ENCODE measurements at places on chromosomes 13 and 19. TPM values are rescaled to one million over a fixed set of nuclear protein-coding genes. Genes with fewer than 3 reads are reported as not detected.

DNA sequence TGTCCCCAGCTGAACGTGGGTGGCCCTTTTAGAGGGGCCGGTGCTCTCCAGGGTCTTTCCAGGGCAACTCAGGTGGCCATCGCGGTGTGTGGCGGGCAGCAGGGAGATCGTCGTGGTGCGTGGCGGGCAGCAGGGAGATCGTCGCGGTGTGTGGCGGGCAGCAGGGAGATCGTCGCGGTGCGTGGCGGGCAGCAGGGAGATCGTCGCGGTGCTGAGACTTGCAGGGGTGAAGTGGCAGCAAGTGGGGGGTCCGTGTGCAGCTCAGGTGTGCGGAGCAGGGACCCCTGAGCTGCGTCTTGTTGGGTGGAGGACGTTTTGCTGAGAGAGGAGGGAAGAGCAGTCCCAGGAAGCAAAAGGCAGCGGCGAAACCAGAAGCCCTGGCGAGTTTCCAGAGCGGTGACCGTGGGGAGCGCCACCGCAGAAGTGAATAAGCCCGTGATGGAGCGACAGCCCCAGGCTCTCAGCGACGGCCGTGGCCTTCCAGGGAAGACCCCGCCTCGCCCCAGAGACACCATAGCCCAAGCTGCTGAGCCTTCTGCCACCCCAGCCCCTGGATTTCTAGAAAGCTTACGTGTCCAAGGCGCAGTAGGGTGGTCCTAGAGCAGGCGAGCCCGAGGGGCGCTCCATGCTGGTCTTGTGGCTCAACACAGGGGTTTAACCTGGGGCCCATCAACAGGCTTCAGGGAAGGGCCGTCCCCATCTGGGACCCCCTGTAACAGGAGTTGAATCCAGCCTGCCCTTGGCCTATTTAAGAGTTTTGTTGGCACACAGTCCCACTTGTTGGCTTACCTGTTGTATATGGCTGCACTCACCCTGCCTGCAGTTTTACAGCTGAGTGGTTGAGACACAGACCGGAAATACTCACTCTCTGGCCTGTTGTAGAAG is 5.4 kb downstream of the NCLN start:
- H3K36me3 ChIP-seq, result peaks cover 15% of the 10 kb centered on the region
- no peaks in the 10 kb centered on the region for H3K27me3 ChIP-seq
- no peak for DNase-seq
- H3K4me1 ChIP-seq, result peaks cover 25% of the 10 kb centered on the region
- no peak overlapping the region for H3K4me3 ChIP-seq

GRCh38 chr13:107209824-107210722 is 642.1 kb upstream of the ARGLU1 start:
- H3K27ac ChIP-seq, result no peak overlapping the region
- peaks cover 3% of the 10 kb centered on the region for H3K4me1 ChIP-seq
- peaks cover 10% of the 10 kb centered on the region for H3K27me3 ChIP-seq
- DNase-seq, result no peak
- H3K4me3 ChIP-seq, result no peak overlapping the region
- H3K36me3 ChIP-seq, result no peaks in the 10 kb centered on the region

GAPDHS gene
- not detected for total RNA-seq

DNA sequence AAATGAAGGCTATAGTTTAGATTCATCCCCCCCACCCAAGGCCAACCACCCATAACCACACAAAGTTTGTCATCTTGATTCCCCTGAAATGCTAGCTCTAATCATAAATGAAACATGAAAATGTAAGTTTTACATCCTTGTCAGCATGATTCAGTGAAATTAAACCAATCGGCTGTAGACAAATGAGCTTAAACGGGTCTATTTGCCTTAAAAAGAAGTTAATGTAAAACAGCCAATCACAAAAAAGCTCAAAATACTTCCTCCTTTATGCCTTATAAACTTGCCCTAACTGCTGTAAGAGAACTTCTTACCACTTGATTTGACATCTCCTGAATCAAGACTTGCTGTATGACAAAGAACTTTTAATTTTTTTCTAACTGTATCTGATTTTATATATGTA is 34.5 kb upstream of the MRI1 start:
- H3K27ac ChIP-seq, result peak overlapping the region; percentile 96
- H3K4me3 ChIP-seq, result no peak overlapping the region
- DNase-seq, result no peak
- no peaks in the 10 kb centered on the region for H3K36me3 ChIP-seq

DNA sequence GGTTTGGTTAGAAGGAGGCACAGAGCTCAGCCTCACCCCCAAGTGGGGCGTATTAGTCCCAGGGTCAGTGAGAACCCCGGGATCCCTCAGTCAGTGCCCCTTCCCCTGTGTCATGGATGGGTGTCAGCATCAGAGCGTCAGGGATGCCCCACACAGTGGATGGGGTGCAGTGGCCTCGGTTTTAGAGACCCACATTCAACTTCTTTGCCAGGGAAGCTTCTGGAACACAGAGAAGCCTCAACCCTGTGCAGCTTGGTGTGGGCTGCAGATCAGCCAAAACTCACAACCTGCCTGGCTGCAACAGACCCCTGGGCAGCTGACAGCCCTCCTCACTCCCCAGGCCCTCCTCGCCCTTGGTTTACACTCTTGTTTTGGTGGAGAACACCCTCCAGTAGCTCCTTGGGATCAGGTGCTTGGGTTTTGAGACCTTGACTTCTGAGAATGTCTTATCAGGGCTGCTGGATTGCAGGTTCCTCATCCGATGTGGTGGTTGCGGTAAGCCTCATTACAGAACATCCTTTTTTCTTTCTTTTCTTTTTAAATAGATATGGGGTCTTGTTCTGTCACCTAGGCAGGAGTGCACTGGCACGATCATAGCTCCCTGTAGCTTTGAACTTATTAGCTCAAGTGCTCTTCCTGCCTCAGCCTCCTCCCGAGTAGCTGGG is 11.0 kb downstream of the ZNF333 start:
- no peak overlapping the region for H3K4me3 ChIP-seq
- H3K27ac ChIP-seq, result no peak overlapping the region
- no peaks in the 10 kb centered on the region for H3K4me1 ChIP-seq
- H3K27me3 ChIP-seq, result no peaks in the 10 kb centered on the region

DNA sequence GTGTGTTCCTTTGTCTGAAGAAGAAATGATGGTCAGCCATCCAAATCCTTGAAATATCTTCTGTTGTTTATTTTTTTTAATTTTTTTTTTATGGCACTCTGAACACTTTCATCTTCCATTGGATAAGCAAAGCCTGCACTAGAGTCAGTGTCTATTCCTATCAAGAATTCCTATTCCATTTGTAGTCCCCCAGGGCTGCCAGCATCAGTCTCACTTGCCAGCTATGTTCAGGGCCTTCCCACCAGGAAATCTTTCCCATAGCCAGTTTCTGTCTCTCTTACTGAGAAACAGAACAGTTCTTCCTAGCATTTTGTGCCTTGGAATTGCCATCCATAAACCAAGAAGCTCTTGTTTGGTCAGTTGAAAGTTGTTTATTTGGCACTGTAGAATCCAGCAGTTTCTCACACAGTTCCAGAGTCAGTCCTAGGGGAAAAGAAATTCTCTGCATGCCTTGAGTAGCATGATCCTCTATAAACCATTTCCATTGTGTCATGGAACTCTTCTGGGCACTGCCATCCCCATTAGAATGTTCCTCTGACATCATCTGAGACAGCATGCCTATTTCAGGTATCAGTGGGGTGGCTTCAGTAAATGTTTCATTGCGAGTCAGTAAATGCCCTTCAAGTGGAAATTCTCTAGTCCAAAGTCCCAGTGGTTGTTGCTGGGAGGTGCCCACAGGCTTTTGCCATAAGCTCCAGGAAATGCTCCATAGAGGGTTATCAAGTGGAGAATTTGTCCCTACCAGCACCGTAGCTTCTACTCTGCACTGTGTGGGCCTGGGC is 18.7 kb upstream of the SPRYD7 start:
- DNase-seq, result no peak
- no peaks in the 10 kb centered on the region for H3K4me1 ChIP-seq
- H3K4me3 ChIP-seq, result no peak overlapping the region
- H3K27me3 ChIP-seq, result peaks cover 11% of the 10 kb centered on the region
- H3K36me3 ChIP-seq, result no peaks in the 10 kb centered on the region
- no peak overlapping the region for H3K27ac ChIP-seq

DNA sequence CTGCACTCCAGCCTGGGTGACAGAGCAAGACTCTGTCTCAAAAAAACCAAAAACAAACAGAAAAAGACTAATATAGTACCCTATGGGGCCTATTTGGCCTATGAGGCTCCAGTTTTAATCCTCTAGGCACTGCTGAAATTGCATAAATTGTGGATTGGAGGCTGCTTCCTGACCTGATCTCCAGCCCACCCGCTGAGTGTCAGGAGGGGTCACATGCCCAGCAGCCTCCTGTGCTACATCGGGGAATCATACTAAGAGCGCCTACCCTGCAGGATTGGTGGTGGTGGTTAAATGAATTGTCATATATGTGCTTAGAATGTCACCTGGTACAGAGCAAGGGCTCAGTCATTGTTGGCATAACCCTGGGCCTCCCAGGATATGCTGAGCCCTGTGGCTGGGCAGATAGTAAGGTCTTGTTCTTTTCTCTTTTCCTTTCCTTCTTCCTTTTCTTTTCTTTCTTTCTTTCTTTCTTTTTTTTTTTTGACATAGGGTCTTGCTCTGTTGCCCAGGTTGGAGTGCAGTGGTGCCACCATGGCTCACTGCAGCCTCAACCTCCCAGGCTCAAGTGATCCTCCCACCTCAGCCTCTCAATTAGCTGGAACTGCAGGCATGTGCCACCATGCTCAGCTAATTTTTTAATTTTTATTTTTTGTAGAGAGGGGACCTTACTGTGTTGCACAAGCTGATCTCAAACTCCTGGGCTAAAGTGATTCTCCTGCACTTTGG is 31.3 kb downstream of the LTBP4 start:
- H3K4me3 ChIP-seq, result no peak overlapping the region
- H3K4me1 ChIP-seq, result peaks cover 11% of the 10 kb centered on the region

SERTM1 gene
- total RNA-seq, result not detected

DNA sequence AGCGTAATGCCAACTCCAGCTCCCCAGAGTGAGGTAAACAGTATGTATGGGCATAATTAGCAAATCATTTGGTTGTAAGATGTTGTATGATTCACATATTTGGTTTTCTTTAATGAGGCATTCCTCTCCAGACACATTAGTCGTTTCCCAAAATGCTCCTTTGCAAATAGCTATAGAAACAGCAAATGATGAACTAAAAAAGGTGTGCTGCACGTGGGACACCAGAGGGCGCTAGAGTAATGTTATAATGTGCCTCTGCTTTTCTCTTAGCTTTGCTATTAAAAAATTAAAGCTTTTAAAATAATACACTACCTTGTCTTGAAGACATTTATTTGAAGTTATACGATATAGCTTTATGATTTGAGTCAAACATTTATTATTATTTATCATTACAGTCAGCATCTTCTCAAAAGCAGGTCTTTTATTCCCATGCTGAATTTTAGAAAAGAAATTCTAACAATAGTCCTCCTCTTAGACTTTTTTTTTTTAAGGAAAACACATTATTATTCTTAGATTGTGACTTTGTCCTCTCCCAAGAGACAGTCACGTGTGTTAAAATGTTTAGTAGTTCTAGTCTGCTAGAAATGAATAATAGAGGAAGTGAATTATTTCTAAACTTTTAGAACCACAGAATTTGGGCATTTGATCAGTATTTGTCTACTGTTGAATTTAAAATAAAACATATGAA is 121.6 kb upstream of the FRY start:
- H3K27ac ChIP-seq, result no peak overlapping the region
- H3K36me3 ChIP-seq, result no peaks in the 10 kb centered on the region
- H3K27me3 ChIP-seq, result no peaks in the 10 kb centered on the region
- no peak overlapping the region for H3K4me3 ChIP-seq

GRCh38 chr13:110676595-110677587 is 29.0 kb downstream of the CARS2 start:
- peak overlapping the region; percentile 80 for H3K27ac ChIP-seq
- H3K36me3 ChIP-seq, result peaks cover 73% of the 10 kb centered on the region
- DNase-seq, result peak; percentile 45
- peaks cover 18% of the 10 kb centered on the region for H3K4me1 ChIP-seq
- peak overlapping the region; percentile 42 for H3K4me3 ChIP-seq
- peaks cover 4% of the 10 kb centered on the region for H3K27me3 ChIP-seq

- H3K36me3 ChIP-seq, result peaks cover 16% of the 10 kb centered on the region
- H3K27me3 ChIP-seq, result no peaks in the 10 kb centered on the region
- H3K4me1 ChIP-seq, result no peaks in the 10 kb centered on the region
- H3K4me3 ChIP-seq, result no peak overlapping the region
These were observed 124.5 kb downstream of the KDM4B start for GRCh38 chr19:5093297-5093928.

GRCh38 chr13:62129000-62129551 is 713.4 kb upstream of the PCDH20 start:
- H3K27me3 ChIP-seq, result no peaks in the 10 kb centered on the region
- no peak for DNase-seq
- H3K4me1 ChIP-seq, result no peaks in the 10 kb centered on the region
- H3K4me3 ChIP-seq, result no peak overlapping the region
- H3K27ac ChIP-seq, result no peak overlapping the region

DNA sequence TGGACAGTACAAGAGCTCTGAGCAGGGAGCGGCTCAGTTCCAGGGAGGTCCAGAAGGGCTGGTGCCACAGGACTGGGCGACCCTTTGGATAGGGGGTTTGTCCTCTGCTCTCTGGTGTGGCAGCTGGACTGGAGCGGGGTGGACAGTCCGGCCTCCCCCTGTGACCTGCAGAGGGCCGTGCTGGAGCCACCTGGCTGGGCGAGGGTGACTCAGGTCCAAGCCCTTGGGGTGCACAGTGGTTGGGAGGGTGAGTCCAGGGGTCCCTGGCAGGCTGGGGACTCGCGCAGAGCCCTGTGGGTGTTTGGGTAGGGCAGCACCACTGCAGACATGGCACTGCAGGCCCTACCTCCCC is 7.2 kb downstream of the SSBP4 start:
- H3K36me3 ChIP-seq, result peaks cover 5% of the 10 kb centered on the region
- DNase-seq, result no peak
- no peak overlapping the region for H3K4me3 ChIP-seq
- H3K27ac ChIP-seq, result no peak overlapping the region

GRCh38 chr13:113474179-113474578 is 16.3 kb downstream of the DCUN1D2 start:
- H3K4me3 ChIP-seq, result no peak overlapping the region
- H3K27ac ChIP-seq, result no peak overlapping the region
- no peaks in the 10 kb centered on the region for H3K4me1 ChIP-seq

GRCh38 chr13:50197705-50198104 is 182.5 kb downstream of the KCNRG start:
- no peaks in the 10 kb centered on the region for H3K27me3 ChIP-seq
- no peaks in the 10 kb centered on the region for H3K4me1 ChIP-seq
- no peak for DNase-seq
- no peak overlapping the region for H3K27ac ChIP-seq

PTGIR gene
- 46.7 TPM for total RNA-seq

ELAVL3 gene
- total RNA-seq, result not detected

PCDH17 gene
- total RNA-seq, result not detected

DNA sequence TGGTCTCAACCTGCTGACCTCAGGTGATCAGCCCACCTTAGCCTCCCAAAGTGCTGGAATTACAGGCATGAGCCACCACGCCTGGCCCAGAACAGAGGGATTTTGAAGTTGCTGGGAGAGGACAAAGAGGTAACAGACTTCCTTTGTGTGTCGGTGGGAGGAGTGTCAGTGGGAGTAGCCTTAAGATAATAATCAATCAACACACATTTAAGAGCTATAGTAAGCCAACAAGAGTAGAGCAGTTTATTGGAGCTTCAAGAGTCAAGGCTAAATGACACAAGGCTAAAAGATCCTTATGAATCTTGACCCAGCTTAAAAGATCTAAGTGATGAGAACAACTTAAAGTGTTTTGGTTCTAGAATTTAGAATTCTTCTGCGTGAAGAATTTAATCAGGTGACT is 47.3 kb upstream of the NBEA start:
- no peaks in the 10 kb centered on the region for H3K4me1 ChIP-seq
- no peak for DNase-seq
- no peaks in the 10 kb centered on the region for H3K36me3 ChIP-seq
- peaks cover 6% of the 10 kb centered on the region for H3K27me3 ChIP-seq

KIR3DL2 gene
- not detected for total RNA-seq

MISP3 gene
- total RNA-seq, result 0.20 TPM

C5AR1 gene
- total RNA-seq, result 1.4 TPM

BAX gene
- 191 TPM for total RNA-seq
